ENCODE measurements at places on chromosomes 6 and 20. TPM values are rescaled to one million over a fixed set of nuclear protein-coding genes. Genes with fewer than 3 reads are reported as not detected.

- no peak for DNase-seq
Observed at GRCh38 chr6:52102405-52102804, 15.0 kb upstream of the PKHD1 start.

- DNase-seq, result peak; percentile 9
Observed at GRCh38 chr6:14930366-14930989, 315.4 kb upstream of the JARID2 start.

Gene TNFRSF21
- 39.3 TPM for total RNA-seq

Gene GATA5
- total RNA-seq, result not detected

All from Daoy (cell line).